ENCODE measurements at places on chromosomes 5 and 9.

GRCh38 chr5:149125386-149125891 is 15.9 kb upstream of the ABLIM3 start:
- DNase-seq: no peak

- DNase-seq: no peak
Measured at GRCh38 chr5:39400713-39401578, 23.8 kb downstream of the DAB2 start.

- DNase-seq: no peak
Measured at GRCh38 chr5:16806711-16807546, 129.2 kb downstream of the MYO10 start.

DNA sequence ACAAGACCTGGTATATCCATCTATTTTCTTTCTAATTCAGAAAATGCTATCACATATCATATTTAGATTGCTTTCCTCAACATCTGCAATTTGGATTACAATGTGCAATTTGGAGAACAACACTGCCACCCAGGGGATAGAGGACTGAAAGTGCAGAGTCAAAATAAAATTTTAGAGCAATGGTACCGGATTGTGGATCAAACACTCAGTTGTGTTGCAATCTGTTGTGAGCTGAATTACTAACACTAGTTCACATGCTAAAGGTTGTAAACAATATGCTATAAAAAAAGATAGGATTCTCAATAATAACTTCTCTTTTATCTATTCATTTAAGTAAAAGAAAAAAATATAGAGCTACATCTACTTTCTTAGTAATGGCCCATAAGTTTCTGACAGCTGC is 11.9 kb upstream of the SRFBP1 start:
- DNase-seq: no peak

- DNase-seq: no peak
Measured at GRCh38 chr9:92740969-92741368, 23.7 kb downstream of the BICD2 start.

GRCh38 chr5:39218482-39219402 is 621 bp downstream of the FYB1 start:
- DNase-seq: no peak

DNA sequence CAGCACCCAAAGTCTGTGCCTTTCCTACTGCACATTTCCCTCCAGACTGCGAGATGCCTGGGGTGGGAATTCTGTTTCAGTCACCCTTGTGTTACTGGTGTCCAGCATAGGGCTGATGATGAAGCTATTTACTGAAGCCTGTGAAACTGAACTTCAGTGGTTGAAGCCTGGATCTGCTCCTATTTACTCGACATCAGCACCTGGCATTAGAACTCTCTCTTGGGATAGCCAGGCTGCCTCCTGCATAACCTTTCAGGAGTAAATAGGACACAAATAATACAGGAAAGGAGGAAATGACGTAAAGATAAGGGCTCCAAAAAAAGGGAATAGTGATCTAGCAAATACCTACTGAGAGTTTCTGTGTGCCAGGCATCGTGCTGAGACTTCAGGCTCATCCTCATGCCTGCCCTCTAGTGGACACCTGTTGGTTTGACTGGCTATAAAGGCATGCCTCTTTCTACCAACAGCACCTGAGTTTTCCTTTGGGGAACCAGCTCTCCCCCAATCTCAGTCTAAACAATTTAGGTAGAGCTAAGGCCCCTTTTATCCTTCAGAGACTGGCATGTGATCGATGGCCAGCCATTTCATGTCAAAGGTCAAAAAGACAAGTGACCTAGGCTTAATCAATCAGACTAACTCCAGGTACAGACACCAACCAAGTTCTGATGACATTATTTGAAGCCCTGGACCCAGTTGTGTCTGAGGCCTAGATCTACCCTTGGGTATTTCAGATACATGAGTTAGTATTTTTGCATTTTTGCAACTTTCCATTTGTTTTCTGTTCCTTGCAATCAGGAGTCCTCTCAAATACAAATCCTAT is 192.1 kb upstream of the TRIM32 start:
- no peak for DNase-seq

- DNase-seq: peak; percentile 74
Measured at GRCh38 chr9:137390553-137391410, 32.2 kb downstream of the EXD3 start.

DNA sequence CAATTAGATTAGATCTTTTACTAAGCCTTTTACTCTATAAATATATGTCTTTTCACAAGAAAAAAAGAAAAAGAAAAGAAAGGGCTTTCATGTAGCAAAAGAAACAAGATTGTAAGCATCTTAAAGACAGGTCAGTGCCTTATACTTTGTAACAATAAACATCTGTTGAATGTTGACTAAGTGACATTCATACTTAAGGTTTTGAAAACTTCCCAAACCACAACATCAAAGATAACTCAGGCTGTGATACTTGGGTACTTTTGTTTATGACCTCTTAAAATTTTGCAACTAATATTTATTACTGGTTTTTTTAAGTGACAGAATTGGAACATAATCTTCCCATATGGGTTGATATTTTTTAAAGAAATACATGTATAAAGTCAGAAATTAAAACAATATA is 7.4 kb downstream of the GRAMD2B start:
- DNase-seq: no peak

DNA sequence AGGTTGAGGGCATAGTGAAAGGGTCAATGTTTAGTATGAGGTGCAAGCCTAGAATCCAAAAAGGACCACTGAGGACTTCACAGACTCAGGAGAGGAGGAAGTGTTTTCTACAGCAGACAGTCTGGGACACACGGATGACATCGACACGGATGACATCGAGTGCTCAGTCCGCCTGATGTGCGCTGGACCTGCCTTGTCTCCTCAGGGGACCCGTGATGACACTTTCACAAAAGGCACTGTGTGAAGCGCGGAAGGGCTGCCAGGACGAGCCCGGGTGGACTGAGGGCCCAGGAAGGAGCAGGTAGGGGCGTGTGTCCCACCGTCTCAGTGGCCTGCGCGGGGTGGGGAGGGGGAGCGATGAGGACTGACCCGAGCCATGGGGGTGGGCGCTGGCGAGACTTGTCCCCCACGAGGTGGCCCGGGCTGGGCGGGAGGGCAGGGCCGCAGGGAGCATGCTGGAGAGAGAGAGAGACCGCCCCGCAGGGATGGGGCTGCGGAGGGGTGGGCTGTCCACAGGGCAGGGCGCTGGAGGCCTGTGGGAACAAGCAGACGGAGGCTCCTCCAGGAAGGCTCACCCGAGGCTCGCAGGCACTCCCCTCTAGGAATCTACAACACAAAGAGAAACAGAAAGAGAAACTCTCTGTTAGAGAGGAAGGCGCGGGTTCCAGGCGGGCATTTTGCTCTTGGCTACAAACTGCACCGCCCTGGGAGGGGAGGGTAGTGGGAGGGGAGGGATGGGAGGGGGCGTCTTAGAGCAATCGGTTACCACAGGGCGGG is 54.9 kb downstream of the USP20 start:
- no peak for DNase-seq

- no peak for DNase-seq
Measured at GRCh38 chr5:156528673-156529072, 201.7 kb downstream of the SGCD start.

DNA sequence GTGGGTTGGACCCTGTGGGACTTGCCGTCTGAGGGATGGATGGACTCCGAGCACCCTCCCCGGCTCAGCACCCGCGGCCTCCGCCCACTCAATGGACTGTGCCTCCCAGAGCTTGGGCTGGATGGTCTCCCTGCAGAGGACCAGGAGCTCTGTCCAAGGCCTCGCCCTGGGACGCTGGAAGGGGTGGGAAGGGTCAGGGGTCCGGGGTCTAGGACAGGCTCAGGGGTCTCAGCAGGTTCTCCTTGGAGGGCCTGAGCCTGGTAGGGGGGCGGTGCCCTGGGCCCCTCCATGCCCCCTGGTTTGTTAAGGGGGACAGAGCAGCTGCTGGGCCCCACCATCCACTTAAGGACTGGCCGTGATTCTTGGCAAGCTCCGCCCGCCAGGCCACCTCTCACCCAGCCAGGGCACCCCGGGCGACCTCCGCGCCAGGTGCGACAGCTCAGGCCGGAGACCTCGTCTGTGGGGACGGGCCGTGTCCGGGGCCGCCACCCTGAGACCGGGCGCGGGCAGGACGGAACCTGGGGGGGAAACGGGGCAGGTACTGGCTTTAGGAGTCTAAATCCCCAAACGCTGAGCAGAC is 29.2 kb downstream of the EXOC3 start:
- no peak for DNase-seq

DNA sequence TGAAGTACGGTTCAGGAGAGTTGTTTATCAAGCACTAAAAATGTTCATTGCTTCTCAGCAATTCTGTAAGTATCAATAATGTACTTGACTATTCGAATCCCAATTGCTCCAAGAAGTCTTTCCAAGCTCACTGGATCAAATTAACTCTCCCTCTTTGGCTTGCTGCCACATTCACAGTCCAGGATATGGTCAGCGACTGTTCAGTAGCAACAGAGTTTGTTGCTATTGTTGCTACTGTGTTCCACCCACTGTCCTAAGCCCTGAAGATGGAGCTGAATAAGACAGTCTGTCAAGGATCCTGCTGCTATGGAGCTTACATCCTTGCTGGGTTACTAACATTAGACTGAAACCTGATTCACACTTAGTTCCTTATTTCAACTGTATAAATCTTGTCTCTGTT is 110.8 kb downstream of the FGF10 start:
- DNase-seq: no peak

DNA sequence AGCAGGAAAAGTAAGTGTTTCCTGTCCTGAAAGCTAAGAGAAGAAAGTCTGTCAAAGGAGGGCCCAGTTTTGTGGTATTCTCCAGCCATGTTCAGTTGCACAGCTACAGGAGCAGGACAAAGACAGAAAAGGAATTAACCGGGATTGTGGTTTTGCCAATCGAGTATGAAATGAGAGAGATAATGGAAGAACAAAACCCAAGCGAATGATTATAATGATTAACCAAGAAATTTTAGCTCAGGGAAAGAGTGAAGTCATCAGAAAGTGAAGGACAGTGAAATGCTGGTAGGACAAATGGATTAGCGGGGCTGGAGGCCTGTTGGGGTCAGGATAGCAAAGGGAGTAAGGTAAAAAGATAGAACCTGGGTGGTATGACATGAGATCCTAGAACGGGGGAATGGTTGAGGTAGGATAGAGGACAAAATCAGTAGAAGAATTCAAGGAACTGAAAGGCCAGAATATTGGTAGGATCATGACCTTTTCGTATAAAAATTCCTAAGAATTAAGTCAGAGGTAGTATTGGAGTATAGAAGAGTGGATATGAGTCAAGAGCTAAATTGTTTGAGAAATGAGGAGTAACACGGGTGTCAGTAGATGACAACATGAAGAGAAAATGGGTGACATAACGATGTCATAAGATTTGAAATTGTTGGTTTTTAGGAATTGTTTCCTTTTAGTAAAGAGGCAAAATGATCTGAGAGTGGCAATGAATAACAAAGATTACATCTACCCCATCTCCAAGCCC is 52.8 kb downstream of the DIAPH1 start:
- no peak for DNase-seq

DNA sequence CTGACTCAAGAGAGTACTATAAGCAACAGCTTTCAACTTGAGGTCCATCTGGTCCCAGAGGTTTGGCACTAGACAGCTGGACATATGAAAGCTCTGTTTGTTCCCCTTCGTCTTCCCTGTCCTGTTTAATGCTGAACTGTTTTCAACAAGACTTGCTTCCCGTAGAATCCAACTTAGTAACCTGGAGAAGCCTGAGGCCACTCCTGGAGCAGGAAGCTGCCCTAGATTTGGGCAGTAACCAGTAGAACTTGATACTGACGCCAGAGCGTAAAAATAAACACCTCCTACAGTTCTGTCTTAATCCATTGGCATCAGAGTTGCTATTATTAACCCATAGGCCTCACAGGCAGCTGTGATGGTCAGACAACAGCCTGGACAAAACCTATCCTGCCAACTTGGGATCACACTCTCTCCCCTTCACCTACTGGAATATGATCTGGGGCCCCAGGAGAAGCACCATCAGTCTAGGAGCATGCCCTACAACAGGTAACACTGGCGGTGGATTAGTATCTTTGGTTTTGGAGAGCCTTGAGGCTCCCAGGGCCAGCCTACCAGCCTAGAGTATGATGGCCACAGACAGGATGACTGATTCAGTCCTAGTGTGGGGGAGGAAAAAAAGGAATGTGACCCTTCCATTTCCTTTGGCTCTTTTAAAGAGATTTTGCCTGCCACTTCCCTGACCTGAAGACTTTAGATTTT is 29.2 kb downstream of the RUSC2 start:
- no peak for DNase-seq

- no peak for DNase-seq
Measured at GRCh38 chr9:16540743-16541613, 329.5 kb downstream of the BNC2 start.

DNA sequence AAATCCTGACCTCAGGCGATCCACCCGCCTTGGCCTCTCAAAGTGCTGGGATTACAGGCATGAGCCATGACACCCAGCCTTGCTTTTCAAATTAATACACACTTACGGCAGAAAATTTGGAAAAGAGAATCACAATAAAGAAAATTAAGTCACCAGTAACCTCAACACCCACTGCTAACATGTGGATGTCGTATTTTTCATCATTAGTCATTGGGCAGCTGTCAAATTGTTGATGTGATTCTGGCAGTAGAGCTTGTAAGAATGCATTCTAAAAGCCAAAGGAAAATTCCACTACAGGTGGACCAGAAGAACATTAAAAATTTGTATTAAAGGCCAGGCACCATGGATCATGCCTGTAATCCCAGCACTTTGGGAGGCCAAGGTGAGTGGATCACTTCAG is 237.3 kb upstream of the TUT7 start:
- no peak for DNase-seq

- DNase-seq: peak; percentile 88
Measured at GRCh38 chr9:129178568-129179382, 714 bp upstream of the IER5L start.

- DNase-seq: no peak
Measured at GRCh38 chr5:149728303-149728702, 1.8 kb upstream of the PPARGC1B start.

DNA sequence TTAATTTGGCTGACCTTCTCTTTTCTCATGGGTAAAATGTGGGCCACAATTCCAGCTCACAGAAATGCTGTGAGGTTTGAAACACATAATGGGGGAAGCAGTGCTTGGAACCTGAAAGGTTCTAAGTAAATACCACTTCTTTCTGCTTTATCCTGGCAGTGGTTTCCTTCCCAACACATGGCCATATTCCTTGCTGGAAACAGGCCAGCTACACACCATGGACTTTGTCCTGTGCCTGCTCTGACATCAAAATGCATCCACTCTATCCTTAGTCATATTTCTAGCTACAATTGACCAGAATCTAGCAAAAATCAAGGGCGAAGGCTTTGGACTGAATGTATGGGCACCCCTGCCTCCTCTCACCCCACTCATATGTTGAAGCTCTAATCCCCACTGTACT is 93.1 kb upstream of the TRPC7 start:
- DNase-seq: no peak

- no peak for DNase-seq
Measured at GRCh38 chr9:107274953-107275422, 8.1 kb upstream of the RAD23B start.

DNA sequence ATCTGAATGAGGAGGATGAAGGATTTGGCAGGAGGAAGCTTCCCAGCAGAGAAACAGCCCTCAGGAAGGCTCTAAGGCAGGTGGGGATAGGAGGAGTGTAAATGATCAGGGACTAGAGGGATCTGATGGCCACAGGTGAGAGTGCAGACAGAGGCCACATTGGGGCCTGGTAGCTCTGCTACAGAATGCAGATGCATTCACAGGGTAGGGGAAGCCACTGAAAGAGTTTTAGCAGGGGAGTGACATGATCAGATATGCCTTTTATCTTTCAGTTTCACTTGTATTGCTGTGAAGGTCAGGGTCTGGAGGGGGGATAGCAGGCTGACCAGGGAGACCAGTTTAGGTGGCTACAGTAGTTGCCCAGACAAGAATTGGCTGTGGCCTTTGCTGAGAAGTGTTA is 3.0 kb downstream of the TXNDC15 start:
- no peak for DNase-seq

All from NCI-H2171 (cell line).